HepG2 (cell line): ENCODE measurements at places on chromosomes 3 and 15. TPM values are rescaled to one million over a fixed set of nuclear protein-coding genes. Genes with fewer than 3 reads are reported as not detected.

ALG3 gene
- 28.8 and 46.6 TPM in 2 replicates for total RNA-seq

NPAP1 gene
- not detected in 2 replicates for total RNA-seq

TUSC7 gene
- not detected in 2 replicates for total RNA-seq

TJP1 gene
- 25.9 and 37.2 TPM in 2 replicates for total RNA-seq

SNX22 gene
- 3.1 and 5.5 TPM in 2 replicates for total RNA-seq

DNA sequence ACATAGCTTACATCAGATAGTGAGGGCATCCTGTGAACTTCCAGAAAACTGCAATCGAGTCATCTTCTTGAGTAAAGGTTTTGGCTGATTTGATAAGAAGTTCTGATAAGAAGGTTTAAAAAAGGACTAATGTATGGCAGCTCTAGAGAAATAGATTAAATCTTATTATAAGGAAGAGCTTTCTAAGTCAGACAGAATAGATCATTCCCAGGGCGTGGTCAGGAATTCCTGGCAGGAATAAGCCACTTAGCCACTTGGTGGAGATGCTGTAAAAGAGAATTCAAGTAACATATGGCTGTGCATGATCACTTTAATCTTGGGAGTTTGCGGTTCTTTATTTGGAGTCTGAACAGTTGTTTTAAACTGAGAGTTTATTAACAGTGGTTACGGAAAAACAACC, 17.4 kb downstream of the PGBD4 start:
- no peak for DNase-seq

DNA sequence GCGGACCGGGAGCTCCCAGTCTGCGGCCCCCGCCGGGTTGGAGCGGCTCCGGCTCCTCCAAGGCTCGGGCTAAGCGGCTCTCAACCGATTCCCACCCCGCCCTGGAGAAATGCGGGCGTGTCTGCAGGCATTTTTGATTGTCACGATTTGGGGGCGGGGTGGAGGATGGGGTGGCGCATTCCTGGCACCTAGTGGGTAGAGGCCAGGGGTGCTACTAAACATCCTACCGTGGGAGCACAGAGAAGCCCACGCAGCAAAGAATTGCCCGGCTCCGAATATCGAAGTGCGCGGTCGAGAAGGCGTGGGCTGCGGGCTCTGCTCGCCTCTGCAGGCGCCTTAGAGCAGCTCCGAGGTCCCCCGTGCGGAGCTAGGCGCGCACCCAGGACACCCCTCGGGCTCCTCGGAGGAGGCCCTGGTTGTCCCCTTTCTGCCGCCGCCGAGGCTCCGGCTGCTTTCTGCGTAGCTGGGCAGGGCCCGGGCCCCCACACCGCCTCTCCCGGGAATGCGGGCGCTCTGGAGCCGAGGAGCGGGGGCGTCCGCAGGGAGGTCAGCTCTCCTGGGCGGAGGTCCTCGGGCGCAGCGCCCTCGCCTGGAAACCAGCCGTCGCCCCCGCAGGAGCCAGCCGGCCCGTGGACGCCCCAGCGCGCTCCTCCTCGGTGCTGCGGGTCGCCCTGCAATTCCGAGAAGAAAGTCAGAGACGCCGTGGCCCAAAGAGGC, 16.5 kb upstream of the LAMP3 start:
- DNase-seq: no peak

DNA sequence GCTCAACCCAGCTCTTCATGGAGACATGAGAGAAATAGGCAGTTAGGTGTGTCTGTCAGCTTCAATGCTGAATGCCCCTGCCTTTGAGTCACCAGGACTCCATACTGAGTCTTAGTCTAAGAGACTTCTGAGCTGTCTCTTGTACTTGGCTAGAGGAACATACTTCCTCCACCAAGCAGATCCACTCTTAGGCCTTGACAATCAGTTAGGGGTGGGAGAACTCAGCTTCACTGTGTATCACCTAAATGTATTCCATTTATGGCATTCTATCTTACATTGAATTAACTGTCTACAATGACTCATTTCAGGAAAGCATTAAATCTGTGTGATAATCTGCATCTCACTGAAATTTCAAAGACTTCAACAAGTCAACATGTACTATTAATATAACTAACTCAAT, 66.0 kb downstream of the STAC start:
- no peak for DNase-seq

DNA sequence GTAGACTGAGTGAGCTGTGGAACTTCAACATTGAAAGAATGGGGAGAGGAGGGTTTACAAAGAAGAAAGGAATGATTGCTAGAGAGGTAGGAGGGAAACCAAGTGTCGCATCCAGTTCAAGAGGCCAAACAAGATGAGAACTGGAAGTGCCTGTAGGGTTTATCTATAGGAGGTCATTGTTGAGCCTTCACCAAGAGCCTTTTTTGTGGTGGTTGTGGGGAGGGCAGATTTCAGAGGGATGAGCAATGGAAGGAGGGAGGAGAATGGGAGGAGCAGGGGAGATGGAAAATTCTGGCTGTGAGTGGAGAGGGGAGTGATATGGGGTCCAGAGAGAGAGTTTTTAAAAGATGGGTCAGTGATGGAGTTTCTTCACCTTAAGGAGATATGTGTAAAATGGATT, 8.5 kb downstream of the PDIA5 start:
- DNase-seq: peak; percentile 5
